ENCODE measurements at places on chromosomes 4 and X. TPM values are rescaled to one million over a fixed set of nuclear protein-coding genes. Genes with fewer than 3 reads are reported as not detected.

Gene ENPP6
- not detected for total RNA-seq

Gene ADH1A
- not detected for total RNA-seq

Gene PF4V1
- total RNA-seq = 10.6 TPM

Gene TMPRSS11D
- not detected for total RNA-seq

Gene HEPH
- 99.5 TPM for total RNA-seq

Gene NPY2R
- not detected for total RNA-seq

Gene SFRP2
- not detected for total RNA-seq

Gene BTK
- total RNA-seq = not detected

Gene GLOD5
- total RNA-seq = not detected

Gene CXCL10
- total RNA-seq = not detected

Gene NCAPG
- total RNA-seq = 1.5 TPM

Gene SRPX2
- total RNA-seq = 70.9 TPM

Gene DUSP21
- total RNA-seq = not detected

Gene EFHC2
- 0.08 TPM for total RNA-seq

Gene RAB33A
- total RNA-seq = 1.8 TPM

Gene FGFBP1
- not detected for total RNA-seq

Gene TGIF2LX
- not detected for total RNA-seq

Gene SPANXC
- not detected for total RNA-seq

Gene TIGD2
- 2.7 TPM for total RNA-seq

Gene CTAG1B
- total RNA-seq = not detected

Gene TRIM61
- total RNA-seq = 1.1 TPM

Gene SPANXB1
- total RNA-seq = not detected

Gene MAGEA1
- total RNA-seq = not detected

Gene MEPE
- total RNA-seq = not detected

Gene DAPP1
- total RNA-seq = 0.59 TPM

Gene IL15
- 6.9 TPM for total RNA-seq

Gene WDFY3
- 38.3 TPM for total RNA-seq

Gene CLGN
- not detected for total RNA-seq

Gene IL2
- not detected for total RNA-seq

Gene C4orf50
- total RNA-seq = not detected

Gene MAGIX
- total RNA-seq = 1.7 TPM

Gene GPC3
- total RNA-seq = 26.6 TPM

Gene SRD5A3
- total RNA-seq = 10.1 TPM

Gene SSX2B
- total RNA-seq = not detected

Gene IL21
- total RNA-seq = not detected

Gene SORCS2
- 0.23 TPM for total RNA-seq

Gene INPP4B
- 20.2 TPM for total RNA-seq

Gene RNF128
- 1.6 TPM for total RNA-seq

Gene EPHA5
- total RNA-seq = 15.1 TPM

Gene SMPX
- not detected for total RNA-seq

Gene PFKFB1
- total RNA-seq = not detected

Gene LYAR
- 8.6 TPM for total RNA-seq

Gene SLITRK2
- total RNA-seq = not detected

Gene RHOXF2B
- under 0.01 TPM for total RNA-seq

Gene HPGD
- total RNA-seq = not detected

Gene TCEAL2
- total RNA-seq = 0.12 TPM

Gene DLG3
- total RNA-seq = 15.8 TPM

Gene RHOXF2
- not detected for total RNA-seq

Gene RHOH
- not detected for total RNA-seq

Gene NR0B1
- not detected for total RNA-seq

Gene SLC49A3
- 1.1 TPM for total RNA-seq

Gene PLP1
- total RNA-seq = 0.12 TPM

Gene MFAP3L
- 14.2 TPM for total RNA-seq

Gene SLC38A5
- 21.9 TPM for total RNA-seq

Gene ADGRL3
- not detected for total RNA-seq

Gene MAGEA9B
- not detected for total RNA-seq

Gene CENPVL1
- not detected for total RNA-seq

Gene SCRG1
- 0.35 TPM for total RNA-seq

Gene F8A2
- not detected for total RNA-seq

Data from smooth muscle cell of the coronary artery (primary cell).